ENCODE measurements at places on chromosomes 3 and 15. TPM values are rescaled to one million over a fixed set of nuclear protein-coding genes. Genes with fewer than 3 reads are reported as not detected.

Gene GPR149
- total RNA-seq: not detected

- no peak for DNase-seq
- no peak overlapping the region for H3K27ac ChIP-seq
- no peaks in the 10 kb centered on the region for H3K36me3 ChIP-seq
- no peaks in the 10 kb centered on the region for H3K4me1 ChIP-seq
Observed at GRCh38 chr3:145798007-145798406, 363.0 kb downstream of the PLOD2 start.

Gene MRPS22
- total RNA-seq: 21.3 TPM

Gene COL6A6
- 0.42 TPM for total RNA-seq

- no peaks in the 10 kb centered on the region for H3K36me3 ChIP-seq
- H3K27me3 ChIP-seq: no peaks in the 10 kb centered on the region
- H3K4me3 ChIP-seq: no peak overlapping the region
- H3K27ac ChIP-seq: no peak overlapping the region
- H3K4me1 ChIP-seq: no peaks in the 10 kb centered on the region
Observed at GRCh38 chr3:64916192-64916798, 228.5 kb upstream of the ADAMTS9 start.

DNA sequence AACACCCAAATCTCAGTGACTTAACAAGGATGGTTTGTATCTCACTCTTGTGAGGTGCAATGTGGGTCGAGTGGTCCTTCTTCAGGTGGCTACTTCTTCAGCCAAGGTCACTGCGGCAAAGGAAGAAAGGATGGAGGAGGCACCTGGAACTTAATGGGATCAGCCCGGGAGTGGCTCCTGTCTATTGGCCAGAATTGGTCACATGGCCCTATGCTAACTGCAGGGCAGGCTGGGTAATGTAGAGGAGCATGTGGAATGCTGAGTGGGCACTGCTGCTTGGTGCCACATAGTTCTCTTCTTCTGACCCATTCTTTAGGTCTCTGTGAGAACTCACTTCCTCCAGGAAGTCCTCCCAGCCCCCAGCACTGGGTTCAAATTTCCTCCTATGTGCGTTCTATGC lies 20.3 kb upstream of the FAM3D start:
- no peak overlapping the region for H3K27ac ChIP-seq
- DNase-seq: no peak
- H3K4me3 ChIP-seq: no peak overlapping the region
- no peaks in the 10 kb centered on the region for H3K27me3 ChIP-seq
- H3K36me3 ChIP-seq: no peaks in the 10 kb centered on the region

DNA sequence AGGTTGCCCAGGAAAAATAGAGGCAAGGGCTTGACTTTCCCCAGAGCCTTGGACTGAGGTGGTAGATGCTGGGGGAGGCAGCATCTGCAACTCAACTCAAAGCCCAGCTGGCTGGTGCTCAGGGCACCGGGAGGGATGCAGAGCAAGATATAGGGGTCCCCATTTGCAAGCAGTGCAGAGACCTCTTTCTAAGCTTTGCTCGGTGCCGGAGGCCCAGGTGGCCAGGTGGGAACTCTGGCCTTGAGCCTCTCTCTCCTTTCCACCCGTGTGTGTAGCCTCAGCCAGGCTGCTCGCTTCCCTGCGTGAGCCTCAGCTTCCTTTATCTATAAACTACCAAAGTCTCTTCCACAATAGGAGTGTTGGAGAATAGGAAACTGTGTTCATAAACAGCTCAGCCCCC lies 36.5 kb downstream of the SLC6A6 start:
- no peaks in the 10 kb centered on the region for H3K27me3 ChIP-seq
- H3K4me1 ChIP-seq: peaks cover 44% of the 10 kb centered on the region
- H3K36me3 ChIP-seq: peaks cover 4% of the 10 kb centered on the region
- DNase-seq: no peak

Gene TUSC2
- total RNA-seq: 12.6 TPM

Gene ITGA11
- 360 TPM for total RNA-seq

DNA sequence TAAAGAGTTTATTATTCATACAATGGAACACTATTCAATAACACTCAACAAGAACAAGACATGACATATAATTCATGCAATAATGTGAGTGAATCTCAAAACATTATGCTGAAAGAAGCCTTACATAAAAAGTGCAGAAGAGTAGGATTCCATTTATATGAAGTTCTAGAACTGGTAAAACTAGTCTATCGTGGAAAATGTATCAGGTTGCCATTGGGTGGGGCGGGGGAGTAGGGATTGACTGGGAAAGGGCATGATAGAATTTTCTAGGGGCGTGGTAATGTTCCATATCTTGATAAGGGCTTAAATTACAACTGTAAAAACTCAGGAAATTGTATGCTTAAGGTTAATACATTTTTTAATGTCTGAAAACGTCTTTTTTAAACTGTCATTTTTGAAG lies 247.9 kb downstream of the SATB1 start:
- DNase-seq: no peak
- no peak overlapping the region for H3K27ac ChIP-seq
- H3K36me3 ChIP-seq: no peaks in the 10 kb centered on the region
- H3K4me3 ChIP-seq: no peak overlapping the region

- H3K27ac ChIP-seq: no peak overlapping the region
- no peaks in the 10 kb centered on the region for H3K4me1 ChIP-seq
- no peaks in the 10 kb centered on the region for H3K27me3 ChIP-seq
- H3K4me3 ChIP-seq: no peak overlapping the region
- no peak for DNase-seq
- H3K36me3 ChIP-seq: no peaks in the 10 kb centered on the region
Observed at GRCh38 chr15:48928877-48929538, 34.7 kb downstream of the SHC4 start.

GRCh38 chr3:12944849-12945248 lies 103.5 kb upstream of the RPL32 start:
- H3K27ac ChIP-seq: no peak overlapping the region
- no peaks in the 10 kb centered on the region for H3K27me3 ChIP-seq
- no peak for DNase-seq
- peaks cover 88% of the 10 kb centered on the region for H3K4me1 ChIP-seq

DNA sequence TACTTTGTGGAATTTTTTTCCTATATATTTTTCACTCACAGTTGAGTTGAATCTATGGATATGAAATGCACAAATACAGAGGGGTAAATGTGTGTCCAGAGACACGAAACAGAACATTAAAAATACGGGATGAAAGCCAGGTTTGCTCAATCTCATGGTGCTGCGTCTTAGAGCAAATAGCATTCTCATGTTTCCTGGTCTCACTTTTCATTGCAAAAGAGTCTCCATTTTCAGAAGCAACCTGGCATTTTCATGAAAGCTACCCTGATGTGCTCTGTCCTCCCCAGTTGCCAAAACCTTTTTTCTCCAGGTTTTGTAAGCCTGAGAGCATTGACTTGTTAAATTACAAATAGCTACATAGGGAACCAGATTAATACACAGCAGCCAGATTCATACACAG lies 49.5 kb upstream of the MBNL1 start:
- peak overlapping the region; percentile 51 for H3K27ac ChIP-seq
- peak overlapping the region; percentile 21 for H3K4me3 ChIP-seq
- H3K36me3 ChIP-seq: no peaks in the 10 kb centered on the region
- H3K27me3 ChIP-seq: no peaks in the 10 kb centered on the region
- peaks cover 28% of the 10 kb centered on the region for H3K4me1 ChIP-seq

DNA sequence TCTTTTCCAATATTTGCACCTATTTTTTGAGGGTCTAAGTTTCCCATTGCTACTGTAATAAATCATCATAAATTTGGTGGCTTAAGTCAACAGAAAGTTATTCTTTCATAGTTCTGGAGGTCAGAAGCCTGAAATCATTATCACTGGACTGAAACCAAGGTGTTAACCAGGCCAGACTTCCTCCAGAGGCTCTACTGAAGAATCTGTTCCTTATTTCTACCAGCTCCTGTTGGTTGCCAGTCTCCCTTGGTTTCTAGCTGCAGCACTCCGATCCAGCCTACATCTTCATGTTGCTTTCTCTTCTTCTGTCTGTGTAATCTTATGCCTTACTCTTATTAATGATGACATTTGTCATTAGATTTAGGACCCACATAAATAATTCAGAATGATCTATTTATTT lies 22.0 kb upstream of the ARPP21 start:
- H3K36me3 ChIP-seq: no peaks in the 10 kb centered on the region
- no peaks in the 10 kb centered on the region for H3K27me3 ChIP-seq
- no peak for DNase-seq
- no peaks in the 10 kb centered on the region for H3K4me1 ChIP-seq

DNA sequence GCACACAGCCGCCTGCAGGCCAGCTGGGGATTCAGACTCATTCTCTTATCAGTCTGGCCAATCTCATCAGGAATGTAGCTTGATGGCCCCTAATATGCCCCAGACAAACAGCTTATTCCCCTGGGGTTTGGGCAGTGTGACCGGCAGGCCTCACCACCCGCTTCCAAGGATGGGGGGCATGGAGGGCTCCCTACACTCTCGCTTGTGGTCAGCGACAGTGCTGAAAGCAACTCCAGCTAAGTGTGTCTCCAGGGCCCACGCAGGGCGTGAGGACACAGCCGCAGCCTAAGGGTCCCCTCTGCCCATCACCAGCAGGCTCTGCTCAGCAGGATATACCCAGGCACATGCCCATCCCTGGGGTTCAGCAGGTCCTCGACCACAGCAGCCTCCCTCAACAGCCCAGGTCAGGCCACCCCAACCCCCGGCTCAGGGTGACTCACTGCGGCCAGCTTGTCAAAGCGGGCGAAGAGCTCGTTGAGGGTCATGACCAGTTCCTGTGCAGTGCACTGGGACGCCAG lies 116.7 kb downstream of the ADCY5 start:
- H3K27ac ChIP-seq: peak overlapping the region; percentile 75
- DNase-seq: no peak
- H3K27me3 ChIP-seq: no peaks in the 10 kb centered on the region
- H3K4me3 ChIP-seq: no peak overlapping the region

DNA sequence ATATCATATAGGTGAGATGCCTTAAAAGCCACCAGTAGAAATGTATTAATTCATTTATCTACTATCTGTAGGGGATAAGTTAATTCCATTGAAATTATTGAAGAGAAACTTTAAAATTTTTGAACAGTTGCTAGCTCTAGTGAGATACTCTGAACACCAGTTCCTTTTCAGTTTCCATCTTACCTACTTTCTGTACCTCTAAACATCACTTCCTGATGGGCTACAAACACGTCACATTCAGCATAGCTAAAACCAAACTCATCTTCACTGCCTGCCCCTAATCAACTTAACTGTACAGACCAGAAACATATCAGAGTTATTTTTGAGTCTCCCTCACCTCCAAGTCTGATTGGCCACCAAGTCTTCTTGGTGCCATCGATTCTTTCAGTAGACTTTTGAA lies 88.9 kb downstream of the FEZF2 start:
- no peak overlapping the region for H3K27ac ChIP-seq

Gene CHRM5
- total RNA-seq: not detected

DNA sequence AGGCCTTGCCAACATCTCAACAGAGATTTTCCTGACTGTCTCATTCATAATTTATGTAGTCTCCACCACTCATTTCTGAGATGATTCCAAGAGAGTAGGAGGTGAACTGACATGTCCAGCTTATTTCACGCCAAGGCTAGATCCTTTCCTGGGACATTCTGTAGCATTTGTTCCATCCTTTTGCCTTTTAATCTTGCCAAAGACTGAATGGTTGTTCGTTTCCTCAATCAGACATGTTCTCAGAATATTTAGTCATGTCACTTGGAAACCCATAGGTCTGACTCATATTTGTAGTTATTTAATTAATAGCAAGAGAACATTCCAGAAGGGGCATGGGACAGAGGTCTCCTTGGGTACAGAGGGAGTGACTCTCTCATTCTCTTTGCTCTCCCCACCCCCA lies 80.9 kb downstream of the DHX36 start:
- no peak overlapping the region for H3K4me3 ChIP-seq
- peak overlapping the region; percentile 88 for H3K27ac ChIP-seq
- H3K4me1 ChIP-seq: peaks cover 16% of the 10 kb centered on the region

GRCh38 chr3:174986685-174987084 lies 127.6 kb downstream of the NAALADL2 start:
- H3K4me1 ChIP-seq: no peaks in the 10 kb centered on the region
- no peak overlapping the region for H3K27ac ChIP-seq
- no peaks in the 10 kb centered on the region for H3K27me3 ChIP-seq
- no peak overlapping the region for H3K4me3 ChIP-seq
- no peak for DNase-seq

Gene PRSS50
- total RNA-seq: 0.54 TPM

GRCh38 chr3:169308654-169309250 lies 354.8 kb downstream of the MECOM start:
- peaks cover 21% of the 10 kb centered on the region for H3K4me1 ChIP-seq
- H3K36me3 ChIP-seq: no peaks in the 10 kb centered on the region
- no peak overlapping the region for H3K4me3 ChIP-seq
- no peaks in the 10 kb centered on the region for H3K27me3 ChIP-seq

DNA sequence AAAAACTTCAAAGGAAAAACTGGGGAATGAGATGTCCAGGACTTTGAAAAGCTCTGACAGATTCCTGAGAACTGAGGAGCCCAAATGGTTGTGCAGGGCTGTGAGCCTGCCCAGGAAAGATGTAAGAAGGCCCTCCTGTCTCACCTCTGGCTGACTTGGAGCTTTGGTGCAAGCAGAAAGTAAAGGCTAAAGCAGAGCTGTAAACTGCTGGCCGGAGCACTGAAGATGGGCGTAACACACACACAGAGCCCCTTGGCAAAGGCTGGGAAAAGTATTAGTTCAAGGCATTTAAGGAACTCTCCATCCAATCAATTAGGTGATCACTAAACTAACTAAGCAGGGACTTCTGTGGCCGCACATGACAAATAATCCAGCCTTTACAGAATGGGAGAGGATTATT lies 144.1 kb upstream of the HACD2 start:
- H3K36me3 ChIP-seq: peaks cover 14% of the 10 kb centered on the region
- no peak overlapping the region for H3K4me3 ChIP-seq
- H3K27me3 ChIP-seq: no peaks in the 10 kb centered on the region
- peaks cover 14% of the 10 kb centered on the region for H3K4me1 ChIP-seq
- DNase-seq: no peak

DNA sequence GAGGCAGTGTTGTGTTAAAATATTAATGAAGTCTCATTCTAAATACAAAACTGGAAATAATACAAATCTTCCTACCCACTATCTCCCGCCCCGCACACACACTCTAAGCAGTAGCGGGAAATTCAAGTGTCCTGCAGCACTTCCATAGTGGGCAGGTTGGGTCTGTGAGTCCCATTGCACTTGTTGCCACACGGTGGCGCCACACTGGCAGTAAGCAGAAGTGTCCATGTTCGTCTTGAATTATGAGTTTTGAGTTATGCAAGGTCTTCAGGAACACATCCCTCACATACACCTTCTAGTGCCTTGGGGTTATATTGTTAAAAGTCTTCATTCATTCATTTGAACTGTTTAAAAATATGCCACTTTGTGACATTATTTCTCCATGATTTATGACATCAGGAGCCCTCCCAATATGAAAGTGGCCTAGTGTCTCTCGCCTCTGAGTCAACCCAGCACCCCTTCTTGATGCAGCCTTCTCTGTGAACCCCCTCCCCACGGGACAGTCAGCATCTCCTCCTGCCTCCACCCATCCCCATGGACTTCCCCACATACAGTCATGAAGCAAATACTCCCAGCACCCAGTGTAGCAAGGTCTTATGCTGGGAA lies 17.6 kb upstream of the CCDC174 start:
- no peaks in the 10 kb centered on the region for H3K27me3 ChIP-seq
- DNase-seq: no peak
- no peaks in the 10 kb centered on the region for H3K36me3 ChIP-seq
- no peaks in the 10 kb centered on the region for H3K4me1 ChIP-seq
- H3K27ac ChIP-seq: no peak overlapping the region

Gene GP9
- total RNA-seq: not detected

- no peaks in the 10 kb centered on the region for H3K4me1 ChIP-seq
- H3K27ac ChIP-seq: no peak overlapping the region
- no peaks in the 10 kb centered on the region for H3K27me3 ChIP-seq
- no peak overlapping the region for H3K4me3 ChIP-seq
- H3K36me3 ChIP-seq: peaks cover 74% of the 10 kb centered on the region
Observed at GRCh38 chr3:14156201-14156600, 22.2 kb downstream of the XPC start.

GRCh38 chr3:71247221-71247957 lies 336.1 kb downstream of the FOXP1 start:
- H3K27ac ChIP-seq: peak overlapping the region; percentile 81
- H3K4me3 ChIP-seq: no peak overlapping the region
- H3K27me3 ChIP-seq: no peaks in the 10 kb centered on the region
- H3K36me3 ChIP-seq: no peaks in the 10 kb centered on the region
- peaks cover 41% of the 10 kb centered on the region for H3K4me1 ChIP-seq

Gene CLSTN2
- total RNA-seq: 15.7 TPM
